ENCODE measurements at places on chromosomes 11 and 22. TPM values are rescaled to one million over a fixed set of nuclear protein-coding genes. Genes with fewer than 3 reads are reported as not detected.
A peak's percentile ranks its signal among the peaks of the same experiment; 100 is the strongest.

Gene SLC35C1
- 18.8 TPM for total RNA-seq

DNA sequence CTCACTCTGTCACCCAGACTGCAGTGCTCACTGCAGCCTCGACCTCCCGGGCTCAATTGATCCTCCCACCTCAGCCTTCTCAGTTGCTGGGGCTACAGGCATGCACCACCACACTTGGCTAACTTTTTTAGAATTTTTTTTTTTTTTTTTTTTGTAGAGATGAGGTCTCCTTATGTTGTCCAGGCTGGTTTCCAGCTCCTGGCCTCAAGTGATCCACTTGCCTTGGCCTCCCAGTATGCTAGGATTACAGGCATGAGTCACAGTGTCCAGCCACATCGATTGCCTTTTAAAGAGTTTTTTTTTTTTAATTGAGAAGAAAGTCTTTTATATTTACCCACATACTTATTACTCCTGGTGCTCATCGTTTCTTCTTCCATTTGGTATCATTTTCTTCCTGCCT is 30.0 kb downstream of the PARVG start:
- H3K27me3 ChIP-seq, result no peaks in the 10 kb centered on the region
- peaks cover 11% of the 10 kb centered on the region for H3K4me1 ChIP-seq
- no peak for DNase-seq
- no peaks in the 10 kb centered on the region for H3K36me3 ChIP-seq
- peak overlapping the region; percentile 78 for H3K27ac ChIP-seq

Gene SCN4B
- 2.4 TPM for total RNA-seq

DNA sequence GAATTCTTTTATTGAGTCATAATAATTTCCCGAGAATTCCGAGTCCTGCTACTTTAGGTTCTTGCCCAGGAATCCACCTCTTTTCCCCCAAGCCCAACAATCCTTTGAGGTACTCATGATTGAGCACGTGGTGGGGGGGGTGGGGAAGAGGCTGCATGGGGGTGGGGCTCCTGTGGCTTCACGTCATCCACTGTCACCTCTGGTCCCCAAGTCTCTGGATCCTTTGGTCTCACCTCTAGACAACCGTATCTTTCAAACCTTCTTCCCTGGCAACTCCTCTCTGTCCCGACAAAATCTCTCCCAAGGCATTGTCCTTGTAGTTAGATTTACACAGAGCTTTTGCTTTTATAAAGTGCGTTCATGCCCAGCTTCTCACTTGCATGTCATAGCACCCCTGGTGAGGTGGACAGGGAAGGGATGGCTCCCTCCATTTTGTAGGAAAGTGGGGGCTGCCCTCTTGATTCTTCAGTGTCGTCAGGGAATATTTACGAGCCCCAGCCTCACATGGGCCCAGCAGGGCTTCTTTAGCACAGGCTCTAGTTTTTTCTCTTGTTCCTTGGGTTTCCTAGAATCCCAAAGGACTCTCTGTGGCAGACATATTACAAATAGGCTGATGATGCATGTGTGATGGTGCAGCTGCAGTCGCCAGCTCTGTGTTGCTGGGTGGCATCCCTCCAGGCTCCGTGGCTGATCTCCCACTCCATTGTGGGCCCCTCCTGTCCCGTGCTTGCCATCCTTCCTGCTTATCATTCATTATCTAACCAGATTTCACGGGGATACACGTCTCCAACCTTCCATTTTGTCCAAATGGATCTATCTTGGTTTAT is 8.4 kb downstream of the UCP3 start:
- no peak for DNase-seq
- peaks cover 3% of the 10 kb centered on the region for H3K36me3 ChIP-seq
- no peaks in the 10 kb centered on the region for H3K4me1 ChIP-seq
- H3K27me3 ChIP-seq, result no peaks in the 10 kb centered on the region
- H3K4me3 ChIP-seq, result no peak overlapping the region
- H3K27ac ChIP-seq, result no peak overlapping the region

- no peaks in the 10 kb centered on the region for H3K27me3 ChIP-seq
- H3K4me1 ChIP-seq, result peaks cover 34% of the 10 kb centered on the region
- peaks cover 13% of the 10 kb centered on the region for H3K36me3 ChIP-seq
- DNase-seq, result no peak
Observed at GRCh38 chr11:47466701-47467250, 17.8 kb upstream of the RAPSN start.

Gene CCDC157
- total RNA-seq, result 0.27 TPM

GRCh38 chr11:67538823-67539505 is 15.7 kb upstream of the CABP2 start:
- H3K4me1 ChIP-seq, result no peaks in the 10 kb centered on the region
- no peak for DNase-seq
- no peak overlapping the region for H3K4me3 ChIP-seq
- H3K27ac ChIP-seq, result no peak overlapping the region
- H3K36me3 ChIP-seq, result no peaks in the 10 kb centered on the region

DNA sequence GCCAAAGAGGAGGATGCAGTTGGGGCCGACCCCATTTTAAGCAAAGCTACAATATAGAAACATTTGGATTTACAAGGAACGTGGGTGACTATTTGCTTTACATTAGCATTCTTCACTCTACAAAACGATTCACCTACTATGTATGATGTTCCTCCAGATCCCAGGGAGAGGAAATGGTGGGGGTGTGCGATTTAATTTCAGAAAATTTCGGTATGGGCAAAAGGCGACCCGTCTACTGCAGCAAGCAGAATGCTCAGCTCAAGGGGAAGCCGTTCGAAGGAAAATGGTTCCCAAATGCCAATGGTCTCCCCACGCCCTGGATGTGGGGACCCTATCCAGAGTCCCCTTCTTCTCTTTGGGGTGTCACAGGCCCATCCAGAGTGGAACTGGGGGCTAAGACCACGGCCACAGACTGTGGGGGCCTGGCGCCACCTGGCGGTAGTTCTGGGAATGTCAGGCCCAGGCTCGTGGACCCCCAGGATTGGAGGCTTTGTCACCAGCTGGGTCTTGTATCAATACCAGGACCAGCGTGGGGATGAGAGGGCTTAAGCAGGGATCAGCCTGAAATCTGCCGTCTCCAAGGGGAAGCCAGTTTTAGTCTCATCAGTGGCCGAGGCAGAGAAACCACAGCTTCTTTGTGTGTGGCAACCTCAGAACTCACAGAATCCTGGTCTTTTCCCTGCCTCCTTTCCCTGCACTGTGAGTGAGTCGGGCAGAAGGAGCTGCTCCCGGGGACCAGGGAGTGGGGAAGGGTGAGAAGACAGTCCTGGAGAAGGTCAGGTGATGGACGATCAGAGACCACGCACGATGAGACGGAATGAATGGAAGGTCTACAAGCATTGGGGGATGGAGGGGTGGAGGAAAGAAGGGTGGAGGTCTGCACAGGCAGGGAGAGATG is 8.4 kb downstream of the LRRC10B start:
- DNase-seq, result no peak
- H3K4me3 ChIP-seq, result peak overlapping the region; percentile 47
- no peaks in the 10 kb centered on the region for H3K36me3 ChIP-seq

DNA sequence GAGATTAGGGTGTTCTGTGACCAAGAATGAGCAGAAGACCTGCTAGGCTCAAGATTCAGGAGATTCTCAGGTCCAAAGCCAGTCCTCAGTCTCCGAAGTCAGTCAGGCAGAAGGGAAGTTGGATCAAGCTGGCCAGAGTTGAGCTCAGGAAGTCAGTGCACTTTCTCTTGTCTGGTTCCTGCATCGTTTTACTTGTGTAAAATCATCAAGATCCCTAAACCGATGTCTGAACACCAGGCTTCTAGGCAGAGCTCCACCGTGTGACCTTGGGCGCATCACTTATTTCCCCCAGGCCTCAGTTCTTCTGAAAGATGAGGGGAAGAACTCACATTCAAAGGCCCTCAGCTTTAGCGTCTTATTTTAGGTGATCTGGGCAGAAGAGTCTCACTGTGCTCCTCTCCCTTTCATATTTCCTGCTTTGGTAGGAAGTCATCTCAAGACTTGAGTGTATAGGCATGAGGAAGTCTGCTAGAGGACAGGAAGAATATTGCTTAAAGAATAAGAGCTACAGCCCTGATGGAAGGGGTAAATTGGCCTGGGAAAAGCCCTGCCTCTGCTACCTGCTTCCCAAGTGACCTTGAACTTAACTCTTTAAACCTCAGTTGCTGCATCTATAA is 20.2 kb downstream of the NF2 start:
- H3K36me3 ChIP-seq, result no peaks in the 10 kb centered on the region
- H3K27me3 ChIP-seq, result no peaks in the 10 kb centered on the region
- H3K4me3 ChIP-seq, result no peak overlapping the region
- no peak overlapping the region for H3K27ac ChIP-seq

Gene PSMC3
- 122 TPM for total RNA-seq

Gene SLC22A8
- total RNA-seq, result not detected

- no peaks in the 10 kb centered on the region for H3K36me3 ChIP-seq
- H3K27ac ChIP-seq, result no peak overlapping the region
- no peak for DNase-seq
- H3K4me3 ChIP-seq, result no peak overlapping the region
Observed at GRCh38 chr11:111162305-111162704, 83.2 kb upstream of the POU2AF2 start.

DNA sequence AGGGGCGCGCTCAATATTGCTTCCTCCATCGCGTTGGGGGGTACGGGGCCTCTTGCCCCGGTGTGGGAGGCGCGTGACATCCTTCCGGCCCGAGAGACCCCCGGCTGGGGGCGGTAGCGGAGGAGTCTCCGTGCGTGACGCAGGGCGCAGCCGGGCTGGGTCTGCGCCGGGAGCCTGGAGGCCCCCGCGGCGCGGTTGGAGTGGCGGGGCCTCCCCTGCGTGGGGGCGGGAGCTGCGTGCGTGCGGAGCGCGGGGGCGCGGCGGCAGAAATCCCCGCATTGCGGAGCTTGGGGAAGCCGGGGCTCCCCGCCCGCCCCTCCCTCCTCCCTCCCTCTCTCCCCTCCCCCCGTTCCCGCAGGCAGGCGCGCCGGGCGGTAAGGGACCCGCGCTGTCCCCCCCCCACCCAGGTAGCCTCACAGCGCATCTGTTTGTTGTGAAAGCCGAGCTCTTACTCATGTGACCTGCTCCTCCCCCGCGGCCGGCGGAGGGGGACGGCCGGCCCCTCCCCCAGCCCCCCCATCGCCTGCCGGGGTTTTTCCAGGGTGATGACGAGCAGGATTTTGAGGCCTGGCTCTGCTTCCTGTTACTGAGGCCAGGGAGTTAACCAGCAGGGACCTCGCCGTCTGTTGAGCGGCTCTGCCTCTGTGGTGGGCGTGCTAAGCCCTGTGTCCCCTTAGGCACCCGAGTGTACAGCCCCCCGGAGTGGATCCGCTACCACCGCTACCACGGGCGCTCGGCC is 1.6 kb downstream of the PIM3 start:
- no peaks in the 10 kb centered on the region for H3K27me3 ChIP-seq
- H3K4me1 ChIP-seq, result peaks cover 55% of the 10 kb centered on the region

DNA sequence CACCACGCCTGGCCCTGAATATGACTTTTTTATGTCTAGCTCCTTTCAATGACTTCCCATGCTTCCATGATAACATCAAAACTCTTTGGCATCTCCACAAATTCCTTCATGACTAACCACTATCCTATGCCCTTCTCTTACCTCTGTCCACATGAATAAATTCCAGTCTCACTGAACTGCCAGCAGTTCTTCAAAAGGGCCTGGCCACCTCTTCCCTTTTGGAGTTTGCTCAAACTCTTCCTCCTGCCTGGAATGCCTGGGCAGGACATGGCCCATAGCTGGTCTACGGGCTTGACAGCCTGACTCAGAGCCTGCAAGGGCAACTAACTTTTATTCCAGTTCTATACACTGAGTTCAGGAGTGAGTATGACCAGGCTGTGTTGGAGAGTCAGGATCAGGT is 41.8 kb upstream of the ZBTB16 start:
- no peaks in the 10 kb centered on the region for H3K4me1 ChIP-seq
- H3K36me3 ChIP-seq, result no peaks in the 10 kb centered on the region
- no peaks in the 10 kb centered on the region for H3K27me3 ChIP-seq
- DNase-seq, result no peak
- no peak overlapping the region for H3K4me3 ChIP-seq
- no peak overlapping the region for H3K27ac ChIP-seq

Gene KRTAP5-9
- total RNA-seq, result not detected

- no peaks in the 10 kb centered on the region for H3K36me3 ChIP-seq
- no peaks in the 10 kb centered on the region for H3K4me1 ChIP-seq
- no peak overlapping the region for H3K4me3 ChIP-seq
- H3K27ac ChIP-seq, result no peak overlapping the region
- no peaks in the 10 kb centered on the region for H3K27me3 ChIP-seq
- DNase-seq, result no peak
Observed at GRCh38 chr22:44892803-44893730, 116.7 kb downstream of the PHF21B start.

DNA sequence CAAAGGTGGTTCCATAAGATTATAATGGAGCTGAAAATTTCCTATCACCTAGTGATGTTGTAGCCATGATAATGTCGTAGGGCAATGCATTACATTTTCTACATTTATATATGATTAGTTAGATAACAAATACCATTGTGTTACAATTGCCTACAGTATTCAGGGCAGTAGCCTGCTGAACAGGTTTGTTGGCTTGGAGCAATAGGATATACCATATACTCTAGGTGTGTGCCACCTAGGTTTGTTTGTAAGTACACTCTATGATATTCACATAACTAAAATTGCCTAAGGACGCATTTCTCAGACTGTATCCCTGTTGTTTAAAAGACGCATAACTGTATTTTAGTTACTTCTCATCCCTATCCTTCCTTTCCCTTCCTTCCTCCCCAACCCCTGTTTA is 13.6 kb downstream of the PLEKHB1 start:
- no peaks in the 10 kb centered on the region for H3K27me3 ChIP-seq
- peaks cover 6% of the 10 kb centered on the region for H3K4me1 ChIP-seq
- H3K36me3 ChIP-seq, result no peaks in the 10 kb centered on the region
- no peak overlapping the region for H3K4me3 ChIP-seq

DNA sequence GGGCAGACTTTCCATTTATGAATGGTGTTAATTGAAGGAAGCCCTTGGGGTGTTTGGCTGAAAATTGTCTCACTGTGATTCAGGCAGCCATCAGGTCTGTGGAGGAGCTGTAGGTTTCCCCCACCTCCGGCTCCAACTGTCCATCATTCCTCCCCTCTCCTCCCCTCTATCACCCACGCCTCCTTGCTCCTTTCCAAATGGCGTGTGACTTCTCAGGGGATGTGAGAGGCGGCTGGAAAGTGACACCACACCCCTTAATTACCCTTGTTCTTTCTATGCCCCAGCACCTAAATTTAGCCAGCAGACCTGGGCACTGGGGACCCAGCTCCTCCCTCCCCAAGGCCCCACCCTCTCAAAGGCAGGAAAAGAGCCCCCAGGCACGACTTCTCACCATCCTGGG is 38.1 kb upstream of the SYT7 start:
- no peak overlapping the region for H3K4me3 ChIP-seq
- H3K27me3 ChIP-seq, result no peaks in the 10 kb centered on the region
- no peak overlapping the region for H3K27ac ChIP-seq
- H3K36me3 ChIP-seq, result no peaks in the 10 kb centered on the region
- DNase-seq, result no peak
- no peaks in the 10 kb centered on the region for H3K4me1 ChIP-seq

- peaks cover 10% of the 10 kb centered on the region for H3K4me1 ChIP-seq
- no peaks in the 10 kb centered on the region for H3K27me3 ChIP-seq
- peak overlapping the region; percentile 79 for H3K27ac ChIP-seq
- H3K4me3 ChIP-seq, result peak overlapping the region; percentile 71
- peaks cover 34% of the 10 kb centered on the region for H3K36me3 ChIP-seq
Observed at GRCh38 chr11:65539744-65540289, 14.9 kb downstream of the SCYL1 start.

Data from thoracic aorta (tissue), 2 donors.